ENCODE measurements at places on chromosomes 13 and 19. TPM values are rescaled to one million over a fixed set of nuclear protein-coding genes. Genes with fewer than 3 reads are reported as not detected.

- DNase-seq = no peak
Measured at GRCh38 chr13:102657630-102658029, 37.2 kb downstream of the METTL21C start.

- peak; percentile 62 for DNase-seq
Measured at GRCh38 chr13:45718063-45718462, 15.9 kb downstream of the CBY2 start.

- DNase-seq = no peak
Measured at GRCh38 chr13:30739761-30740642, 4.7 kb downstream of the ALOX5AP start.

- no peak for DNase-seq
Measured at GRCh38 chr13:25689539-25689938, 317.8 kb downstream of the ATP8A2 start.

- DNase-seq = no peak
Measured at GRCh38 chr13:105552078-105552477, 983.4 kb downstream of the EFNB2 start.

- DNase-seq = no peak
Measured at GRCh38 chr19:5170329-5170745, 170.3 kb downstream of the PTPRS start.

GRCh38 chr13:112587764-112588489 is at the start of gene TUBGCP3:
TUBGCP3 (minus strand) TSS chr13:112588153; CDS start chr13:112587980, 173 bp downstream.
- DNase-seq = peak; percentile 95

DNA sequence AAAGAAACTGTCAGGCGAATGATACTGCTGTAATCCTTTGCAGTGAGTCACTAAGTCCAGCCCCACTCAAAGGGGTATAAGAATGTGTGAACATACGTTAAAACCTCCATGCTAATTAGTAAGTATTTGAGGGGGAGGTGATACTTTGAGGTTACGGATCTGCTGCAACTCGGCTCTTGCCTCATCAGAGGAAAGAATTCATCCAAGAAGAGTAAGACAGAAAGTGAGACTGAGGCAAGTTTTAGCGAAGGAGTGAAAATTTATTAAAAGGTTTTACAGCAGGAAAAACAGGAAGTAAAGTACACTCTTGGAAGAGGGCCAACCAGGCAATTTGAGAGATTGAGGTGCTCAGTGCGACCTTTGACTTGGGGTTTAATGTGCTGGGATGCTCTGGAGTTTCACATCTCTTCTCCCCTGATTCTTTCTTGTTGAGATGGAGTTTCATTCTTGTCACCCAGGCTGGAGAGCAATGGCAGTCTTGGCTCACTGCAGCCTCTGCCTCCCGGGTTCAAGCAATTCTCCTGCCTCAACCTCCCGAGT is 9.8 kb downstream of the CLEC4M start:
- no peak for DNase-seq

DNA sequence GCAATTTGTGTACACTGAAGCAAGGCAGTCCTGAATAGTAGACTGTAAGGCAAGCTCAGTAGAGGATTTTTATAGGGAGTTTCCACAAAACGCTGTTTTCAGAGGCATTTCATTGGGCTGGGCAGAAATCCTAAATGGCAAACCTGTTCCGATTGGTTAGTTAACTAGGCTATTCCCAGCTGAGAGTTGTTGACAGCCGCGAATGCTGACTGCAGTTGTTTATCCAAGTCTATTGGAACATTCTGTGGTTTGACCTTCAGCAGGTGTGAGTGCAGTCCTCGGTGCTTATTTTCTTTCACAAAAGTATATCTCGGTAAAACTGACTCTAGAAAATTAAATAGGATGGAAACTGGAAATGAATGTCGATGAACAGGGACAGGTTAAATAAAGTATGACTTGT is 45.4 kb downstream of the TPT1 start:
- DNase-seq = peak; percentile 41

DNA sequence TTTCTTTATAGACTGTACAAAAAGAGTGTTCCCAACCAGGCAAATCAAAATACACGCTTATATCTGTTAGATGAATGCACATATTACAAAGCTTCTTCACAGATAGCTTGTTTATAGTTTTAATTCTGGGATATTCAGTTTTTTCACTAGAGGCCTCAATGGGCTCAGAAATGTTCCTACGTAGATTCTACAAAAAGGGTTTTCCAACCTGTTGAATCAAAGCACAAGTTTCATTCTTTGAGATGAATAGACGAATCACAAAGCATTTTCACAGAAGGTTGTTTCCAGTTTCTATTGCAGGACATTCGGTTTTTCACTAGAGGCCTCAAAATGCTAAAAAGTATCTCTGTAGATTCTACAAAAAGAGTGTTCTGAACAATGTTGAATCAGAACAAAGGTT is 1490.3 kb downstream of the UQCRFS1 start:
- DNase-seq = no peak

- no peak for DNase-seq
Measured at GRCh38 chr19:33627526-33627925, 5.8 kb downstream of the CHST8 start.

GRCh38 chr19:51698296-51698695 is 5.2 kb downstream of the SPACA6 start:
- no peak for DNase-seq

DNA sequence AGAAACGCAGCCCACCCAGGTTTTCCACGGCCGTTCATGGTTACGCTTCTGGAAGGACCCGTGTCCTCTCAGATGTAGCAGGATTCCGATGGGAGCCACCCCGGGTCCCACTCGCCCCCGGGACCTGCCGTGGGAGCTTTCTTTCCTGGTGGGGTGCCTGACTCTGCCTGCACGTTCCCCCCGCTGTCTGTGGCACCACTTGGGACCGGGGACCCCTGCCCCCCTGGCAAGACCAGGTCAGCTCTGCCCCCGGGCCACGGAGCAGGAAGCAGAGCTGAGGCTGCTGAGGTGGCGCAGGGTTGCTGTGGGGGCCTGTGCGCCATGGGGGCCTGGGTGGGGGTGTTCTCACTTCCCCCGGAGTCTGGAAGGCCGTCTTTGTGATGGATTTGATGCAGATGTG is 12.1 kb downstream of the CSNK1G2 start:
- DNase-seq = no peak

DNA sequence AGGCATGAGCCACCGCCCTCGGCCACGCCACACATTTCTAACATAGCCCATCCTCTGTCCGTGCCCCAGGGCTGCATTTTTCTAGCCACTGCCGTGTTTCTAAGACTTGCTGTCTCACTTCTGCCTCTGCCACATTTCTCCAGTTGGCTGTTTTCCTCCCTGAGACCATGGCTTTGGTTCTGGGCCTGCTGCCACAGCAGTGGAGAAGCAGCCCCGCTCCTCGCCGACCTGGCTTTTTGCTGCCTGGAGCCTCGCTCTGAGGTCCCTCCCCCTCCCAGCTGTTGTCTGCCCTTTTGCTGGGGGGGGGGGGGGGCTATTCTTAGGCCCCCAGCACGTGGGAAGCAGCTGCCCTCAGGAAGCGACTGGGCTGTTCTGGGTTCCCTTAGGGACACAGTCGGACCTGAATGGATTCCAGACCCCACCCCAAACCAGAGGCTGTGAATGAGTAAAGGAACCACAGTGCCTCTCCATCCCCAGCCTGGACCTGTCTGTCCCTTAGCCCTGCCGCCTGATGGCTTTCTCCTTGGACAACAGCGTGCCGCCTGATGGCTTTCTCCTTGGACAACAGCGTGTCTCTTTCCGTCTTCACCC is 3.3 kb downstream of the GYS1 start:
- DNase-seq = no peak

DNA sequence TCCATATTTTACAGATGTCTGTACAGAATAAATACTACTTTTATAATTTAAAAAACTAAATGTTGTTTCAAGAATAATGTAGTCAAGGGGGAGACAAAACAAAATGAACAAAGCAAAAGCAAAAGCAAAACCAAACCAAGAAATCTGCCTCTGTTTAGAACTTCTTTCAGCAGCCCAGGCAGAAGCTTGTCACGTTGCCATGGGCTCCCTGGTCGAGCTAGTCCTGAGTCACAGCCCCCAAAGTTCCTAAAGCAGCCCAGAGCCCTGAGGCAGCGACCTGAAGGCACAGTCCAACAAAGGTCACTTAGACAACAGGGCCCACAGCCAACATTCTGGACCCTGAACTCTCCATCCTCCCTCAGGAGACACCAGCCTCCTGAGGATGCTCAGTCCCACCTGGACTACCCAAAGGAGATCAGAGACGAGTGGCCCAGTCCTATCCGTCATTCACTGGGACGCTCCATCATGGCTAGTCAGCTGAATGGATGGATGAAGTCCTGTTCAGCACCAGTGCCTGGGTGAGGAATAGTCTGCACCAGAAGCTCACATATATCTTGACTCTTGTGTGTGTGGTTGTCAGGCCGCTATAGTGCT is 41.7 kb downstream of the SIAH3 start:
- DNase-seq = no peak

DNA sequence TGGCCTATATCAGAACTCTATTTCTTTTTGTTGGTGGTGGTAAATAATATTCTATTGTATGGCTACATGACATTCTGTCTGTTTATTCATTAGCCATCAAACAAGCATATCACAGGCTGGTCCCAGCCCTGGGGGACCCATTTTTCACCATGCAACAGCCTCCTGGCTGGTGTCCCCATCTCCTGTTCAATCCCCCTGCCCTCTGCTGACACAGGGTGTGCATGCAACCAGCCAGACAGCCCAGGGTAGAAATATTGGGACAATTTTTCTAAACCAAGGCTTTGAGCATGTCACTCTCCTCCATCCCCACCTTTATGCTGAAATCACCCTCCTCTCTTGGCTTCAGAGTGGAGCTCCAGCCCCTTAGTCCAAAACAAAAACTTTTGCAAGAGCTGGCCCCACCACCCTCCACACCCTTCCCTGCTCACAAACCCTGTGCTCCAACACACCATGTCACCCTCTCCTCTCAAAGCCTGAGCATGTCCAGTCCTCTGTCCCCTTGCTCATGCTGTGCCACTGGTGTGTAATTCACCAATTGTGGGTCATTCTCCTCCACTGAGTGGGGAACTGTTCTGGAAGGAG is 153.0 kb upstream of the UQCRFS1 start:
- no peak for DNase-seq

DNA sequence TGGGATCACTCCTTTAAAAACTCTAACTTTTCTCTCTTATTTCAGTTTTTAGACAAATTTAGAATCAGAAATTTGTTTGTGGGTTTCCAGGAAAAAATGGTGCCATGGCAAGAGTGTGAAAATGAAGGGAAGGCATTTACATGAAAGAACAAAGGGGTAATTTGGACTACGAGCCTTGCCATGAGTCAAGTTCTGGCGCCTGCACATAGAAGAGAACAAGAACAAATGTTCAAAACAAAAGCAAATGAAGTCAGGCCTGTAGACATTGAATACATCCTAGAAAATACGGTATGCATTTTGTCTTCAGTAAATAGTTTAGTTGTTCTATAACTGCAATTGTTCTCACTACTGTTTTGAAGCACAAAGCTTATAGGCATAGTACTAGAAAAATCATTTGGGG is 1390.5 kb downstream of the EFNB2 start:
- no peak for DNase-seq

- DNase-seq = peak; percentile 89
Measured at GRCh38 chr19:29528350-29528945, 2.7 kb downstream of the VSTM2B start.

DNA sequence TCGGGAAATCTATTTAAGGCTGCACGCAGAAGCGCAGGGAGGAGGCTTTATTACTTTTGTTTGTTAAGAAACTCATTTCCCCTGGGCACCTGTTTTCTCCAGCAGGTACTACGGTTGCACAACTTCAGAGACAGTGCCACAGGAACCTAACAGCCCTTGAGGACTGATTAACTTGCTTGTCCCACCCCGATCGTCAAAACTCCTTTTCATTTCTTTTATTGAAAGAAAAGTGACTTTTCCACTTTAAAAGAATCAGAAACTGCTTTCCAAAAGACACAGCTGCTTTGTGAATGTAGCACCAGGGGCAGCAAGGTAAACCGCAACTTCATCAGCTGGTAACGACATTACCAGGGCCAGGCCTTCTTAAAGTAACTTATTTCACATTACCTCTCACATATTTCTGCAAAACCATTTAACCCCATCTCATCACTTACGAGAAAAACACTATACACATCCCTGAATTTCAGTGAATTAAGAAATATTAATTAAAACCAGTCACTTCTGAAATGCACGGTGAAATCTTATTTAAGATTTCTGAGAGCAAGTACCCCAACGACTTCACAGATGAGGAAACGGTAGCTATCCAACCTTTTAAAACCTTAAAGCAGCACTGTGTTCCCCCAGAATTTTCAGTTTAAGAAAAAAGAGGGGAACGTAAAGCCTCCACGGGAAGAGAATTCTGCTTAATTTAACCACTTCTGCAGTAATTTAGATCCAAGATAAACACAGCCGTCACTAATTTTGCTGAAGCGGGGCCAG is 1.4 kb downstream of the ANKRD10 start:
- no peak for DNase-seq

Gene HSPH1
- 66.2 TPM for polyA plus RNA-seq

Gene RNF225
- not detected for polyA plus RNA-seq

Gene ZNF154
- polyA plus RNA-seq = 2.2 TPM

Gene IL11
- polyA plus RNA-seq = 0.37 TPM

Gene PLK5
- polyA plus RNA-seq = not detected

Gene PEG3
- 2.0 TPM for polyA plus RNA-seq

Gene FCHO1
- 0.52 TPM for polyA plus RNA-seq

Gene MYPOP
- polyA plus RNA-seq = 11.7 TPM

Gene ACP7
- 0.13 TPM for polyA plus RNA-seq

Gene IGSF23
- not detected for polyA plus RNA-seq

Gene ZNF835
- 1.7 TPM for polyA plus RNA-seq

Gene PINLYP
- polyA plus RNA-seq = 41.8 TPM

Gene ZBTB32
- not detected for polyA plus RNA-seq

Gene ERICH4
- 23.1 TPM for polyA plus RNA-seq

Gene LYL1
- 8.5 TPM for polyA plus RNA-seq

Gene ZNF20
- 3.2 TPM for polyA plus RNA-seq

All from kidney (tissue), 22 donors.